Natural killer cell treated with Interleukin-12 subunit alpha and Interleukin-12 subunit beta and Interleukin-15 and Interleukin-18, amount 100 ng/mL, for 72 hours (primary cell): ENCODE measurements at places on chromosomes 12 and 14. TPM values are rescaled to one million over a fixed set of nuclear protein-coding genes. Genes with fewer than 3 reads are reported as not detected.

GRCh38 chr12:82867762-82868500 lies 181.2 kb downstream of the TMTC2 start:
- no peaks in the 10 kb centered on the region for H3K4me1 ChIP-seq
- peaks cover 5% of the 10 kb centered on the region for H3K36me3 ChIP-seq
- H3K4me3 ChIP-seq, result no peak overlapping the region
- H3K27ac ChIP-seq, result no peak overlapping the region
- DNase-seq, result no peak
- no peaks in the 10 kb centered on the region for H3K27me3 ChIP-seq

DNA sequence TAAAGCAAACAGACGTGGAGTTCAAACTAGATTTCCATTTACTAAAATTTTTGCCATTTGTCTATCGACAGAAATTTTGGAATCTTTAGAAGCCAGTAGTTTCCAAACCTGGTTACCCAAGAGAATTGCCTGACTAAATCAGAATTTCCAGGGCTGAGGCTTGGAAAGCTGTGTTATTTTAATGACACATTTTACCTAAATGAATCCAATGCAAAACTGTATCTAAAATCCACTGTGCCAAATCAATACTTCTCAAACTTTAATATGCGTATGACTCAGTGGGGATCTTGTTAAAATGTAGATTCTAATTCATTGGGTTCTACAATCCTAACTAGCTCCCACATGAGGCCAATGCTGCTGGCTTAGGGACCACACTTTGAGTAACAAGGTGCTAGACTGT lies 35.0 kb upstream of the TC2N start:
- H3K4me3 ChIP-seq, result no peak overlapping the region
- no peaks in the 10 kb centered on the region for H3K36me3 ChIP-seq
- no peak overlapping the region for H3K27ac ChIP-seq
- H3K27me3 ChIP-seq, result no peaks in the 10 kb centered on the region

DNA sequence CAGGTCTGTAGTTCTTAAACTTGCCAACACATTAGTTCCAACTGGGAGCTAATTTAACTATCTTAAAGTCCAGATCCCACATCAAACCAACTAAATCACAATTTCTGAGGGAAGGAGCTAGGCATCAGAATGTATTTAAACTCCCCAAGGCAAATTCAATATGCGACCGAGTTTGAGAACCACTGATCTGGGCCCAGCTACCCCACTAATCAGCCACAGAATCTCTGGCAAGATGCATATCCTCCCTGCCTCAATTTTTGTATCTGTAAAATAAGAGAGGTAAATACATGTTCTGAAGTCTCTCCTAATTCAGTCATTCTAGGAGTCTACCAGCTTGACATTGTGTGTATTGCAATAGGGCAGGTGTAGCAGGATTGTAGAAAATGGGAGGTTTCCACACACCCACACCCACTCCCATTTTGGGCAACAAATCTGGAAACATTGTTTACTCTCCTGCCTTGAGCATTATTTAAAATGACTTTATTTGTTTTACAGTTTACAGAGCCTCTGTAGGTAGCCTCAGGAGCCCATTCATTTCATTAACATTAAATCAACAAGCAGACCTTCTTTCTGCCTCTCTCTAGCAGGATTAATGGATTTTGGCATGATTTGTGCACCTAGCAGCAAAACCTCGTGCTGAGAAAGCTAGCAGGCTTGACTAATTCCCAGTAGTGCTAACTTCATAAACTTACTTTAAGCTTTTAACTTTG lies 15.6 kb downstream of the LGR5 start:
- H3K27me3 ChIP-seq, result peaks cover 41% of the 10 kb centered on the region
- H3K27ac ChIP-seq, result no peak overlapping the region
- no peak for DNase-seq
- H3K4me3 ChIP-seq, result no peak overlapping the region
- H3K4me1 ChIP-seq, result no peaks in the 10 kb centered on the region

DNA sequence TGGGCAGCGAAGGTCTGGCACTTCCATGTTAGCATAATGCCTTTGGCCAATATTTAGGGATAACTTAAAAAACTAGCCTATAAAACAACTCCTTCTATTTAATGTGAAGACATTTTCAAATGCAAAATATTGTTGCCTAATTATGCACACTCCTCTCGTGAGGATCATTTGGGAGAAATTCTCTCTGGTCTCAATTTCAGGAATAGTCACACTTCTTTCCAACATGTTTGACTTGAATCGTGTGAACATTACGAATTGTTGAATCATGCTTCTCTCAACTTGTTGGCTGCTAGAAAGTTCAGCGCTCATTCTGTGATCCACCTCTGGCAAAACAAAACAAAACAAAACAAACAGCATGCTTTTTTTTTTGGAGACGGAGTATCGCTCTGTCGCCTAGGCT lies 313.2 kb downstream of the SEC23A start:
- no peaks in the 10 kb centered on the region for H3K4me1 ChIP-seq
- H3K4me3 ChIP-seq, result no peak overlapping the region

DNA sequence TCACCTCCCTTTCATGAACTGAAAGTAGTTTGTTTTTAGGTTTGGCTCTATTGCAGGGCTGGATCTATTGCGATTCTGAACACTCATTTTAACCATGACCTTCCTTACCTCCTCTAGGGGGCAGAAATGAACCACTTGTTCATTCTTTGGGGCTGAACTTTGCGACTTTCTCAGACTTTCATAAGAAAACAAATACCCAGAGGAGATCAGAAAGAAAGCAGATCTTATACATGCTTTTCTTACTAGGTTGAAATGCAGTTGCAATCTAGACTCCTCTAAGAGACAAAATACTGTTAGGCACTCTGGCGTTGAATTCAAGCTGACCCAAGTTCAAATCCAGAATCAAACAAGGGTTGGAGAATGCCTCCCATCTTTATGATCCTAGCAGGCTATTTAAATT lies 32.6 kb upstream of the PLEKHG3 start:
- H3K27ac ChIP-seq, result no peak overlapping the region
- no peak overlapping the region for H3K4me3 ChIP-seq
- peaks cover 7% of the 10 kb centered on the region for H3K36me3 ChIP-seq
- H3K27me3 ChIP-seq, result no peaks in the 10 kb centered on the region

GRCh38 chr12:47988073-47989022 lies 15.9 kb downstream of the COL2A1 start:
- H3K4me3 ChIP-seq, result no peak overlapping the region
- no peaks in the 10 kb centered on the region for H3K36me3 ChIP-seq

MYF5 gene
- total RNA-seq, result not detected

SLC10A1 gene
- total RNA-seq, result not detected

MSI1 gene
- not detected for total RNA-seq
